Pulmonary artery endothelial cell (primary cell): ENCODE measurements at places on chromosomes 7 and 10. TPM values are rescaled to one million over a fixed set of nuclear protein-coding genes. Genes with fewer than 3 reads are reported as not detected.

NEBL gene
- 0.71 and 1.4 TPM in 2 replicates for total RNA-seq

IL6 gene
- total RNA-seq, result 8.2 and 16.3 TPM in 2 replicates

AOC1 gene
- total RNA-seq, result not detected in 2 replicates

ZNF804B gene
- not detected in 2 replicates for total RNA-seq

CABCOCO1 gene
- 0.33 TPM in 1 of 2 replicates, not detected in the other for total RNA-seq

C7orf25 gene
- total RNA-seq, result 3.4 and 5.3 TPM in 2 replicates

ADRA2A gene
- total RNA-seq, result 0.13 and 0.49 TPM in 2 replicates

CYP26A1 gene
- total RNA-seq, result 0.07 and 0.21 TPM in 2 replicates

CPA2 gene
- not detected in 2 replicates for total RNA-seq

PCLO gene
- total RNA-seq, result under 0.01 TPM in 2 replicates

FAM204A gene
- 77.0 and 96.6 TPM in 2 replicates for total RNA-seq

RBP3 gene
- not detected in 2 replicates for total RNA-seq

CCL26 gene
- total RNA-seq, result not detected in 2 replicates
